ENCODE measurements at places on chromosomes 4 and X.

GRCh38 chr4:56681158-56681852 lies at the start of gene HOPX:
TSS of gene HOPX (minus strand) at chr4:56681296. CDS start at chr4:56657816, 23,480 bp downstream.
- no peak for DNase-seq

- DNase-seq: no peak
Observed at GRCh38 chr4:153620352-153620751, 63.7 kb upstream of the TLR2 start.

DNA sequence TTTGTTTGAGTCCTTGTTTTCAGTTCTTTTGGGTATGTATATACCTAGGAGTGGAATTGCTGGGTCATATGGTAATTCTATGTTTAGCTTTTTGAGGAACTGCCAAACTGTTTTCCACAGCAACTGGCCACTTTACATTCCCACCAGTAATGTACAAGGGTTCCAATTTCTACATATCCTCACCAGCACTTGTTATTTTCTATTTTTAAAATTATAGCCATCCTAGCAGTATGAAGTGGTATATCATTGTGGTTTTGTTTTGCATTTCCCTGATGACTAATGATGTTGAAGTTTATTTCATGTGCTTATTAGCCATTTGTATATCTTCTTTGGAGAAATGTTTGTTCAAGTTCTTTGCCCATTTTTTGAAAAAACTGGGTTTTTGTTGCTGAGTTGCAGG lies 39.6 kb downstream of the TMEM164 start:
- no peak for DNase-seq

- DNase-seq: no peak
Observed at GRCh38 chr4:145703850-145704497, 24.0 kb downstream of the C4orf51 start.

GRCh38 chrX:28638775-28639174 lies 51.5 kb downstream of the IL1RAPL1 start:
- peak; percentile 25 for DNase-seq

DNA sequence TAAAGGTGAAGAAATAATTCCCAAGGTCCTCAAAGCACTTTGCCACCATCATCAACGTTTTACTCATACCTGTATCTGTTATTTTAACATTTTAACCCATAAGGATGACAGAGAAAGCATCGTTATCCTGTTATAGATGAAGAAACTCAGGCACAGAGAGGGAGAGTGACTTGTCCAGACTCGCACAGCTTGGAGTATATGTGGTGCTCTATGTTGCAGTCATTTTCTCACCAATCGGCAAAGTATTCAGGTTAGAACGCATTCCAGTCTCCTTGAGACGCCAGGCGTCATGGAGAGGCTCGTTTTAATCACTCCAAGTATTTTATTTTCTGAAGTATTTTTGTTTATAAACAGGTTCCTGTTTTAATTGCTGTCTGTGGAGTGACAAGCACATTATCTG lies 73.5 kb downstream of the IRF2 start:
- no peak for DNase-seq

GRCh38 chr4:79854856-79855502 lies 218.1 kb downstream of the ANTXR2 start:
- no peak for DNase-seq

GRCh38 chr4:26206339-26206738 lies 114.5 kb upstream of the RBPJ start:
- peak; percentile 68 for DNase-seq

DNA sequence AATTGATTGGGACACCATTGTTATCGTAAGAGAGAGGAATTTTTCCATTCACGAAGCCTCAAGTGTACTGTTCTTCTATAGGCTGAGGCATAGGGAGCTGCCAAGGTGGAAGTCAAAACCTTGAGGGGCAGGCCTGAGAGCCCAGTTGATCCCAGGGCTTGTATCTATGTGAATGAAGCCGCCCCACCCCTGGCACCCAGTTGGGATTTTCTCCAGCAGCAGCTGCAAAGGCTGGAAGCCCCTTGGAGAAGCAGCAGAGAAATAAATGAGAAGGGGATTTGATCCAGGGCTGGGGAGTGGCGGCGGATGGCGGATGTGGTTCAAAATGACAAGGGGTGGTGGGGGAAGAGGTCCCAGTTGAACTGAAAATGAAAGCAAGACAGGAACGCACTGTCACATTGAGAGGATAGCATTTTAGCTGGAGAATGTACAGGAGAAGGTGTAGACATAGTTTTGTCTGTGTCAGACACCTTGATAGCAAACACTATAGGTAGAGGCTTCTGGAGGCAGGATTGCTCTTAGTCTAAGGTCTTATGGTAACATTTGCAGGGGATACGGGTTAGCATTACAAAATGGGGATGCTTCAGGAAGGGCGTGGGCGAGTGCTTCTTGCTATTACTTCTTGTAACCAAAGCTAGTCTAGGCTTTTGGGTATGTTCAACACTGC lies 32.6 kb downstream of the DOCK11 start:
- DNase-seq: no peak

DNA sequence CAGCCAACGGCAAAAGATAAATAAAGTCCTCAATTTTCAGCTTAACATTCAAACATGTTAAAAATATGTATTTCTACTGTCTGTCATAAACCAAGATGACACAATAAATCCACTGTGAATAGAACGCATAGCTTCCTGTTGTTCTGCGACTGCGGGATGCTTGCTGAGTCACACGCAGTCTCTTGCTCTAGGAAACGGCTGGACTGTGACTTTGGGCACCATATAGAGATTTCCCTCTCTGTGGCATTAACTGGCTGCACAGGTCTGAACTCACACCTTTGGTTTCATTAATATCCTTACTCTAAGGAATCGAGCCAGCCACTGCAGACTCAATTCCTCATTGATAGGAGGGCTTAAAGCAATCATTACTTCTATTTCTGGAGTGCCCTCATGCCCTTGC lies 8.4 kb downstream of the BEND4 start:
- DNase-seq: no peak

DNA sequence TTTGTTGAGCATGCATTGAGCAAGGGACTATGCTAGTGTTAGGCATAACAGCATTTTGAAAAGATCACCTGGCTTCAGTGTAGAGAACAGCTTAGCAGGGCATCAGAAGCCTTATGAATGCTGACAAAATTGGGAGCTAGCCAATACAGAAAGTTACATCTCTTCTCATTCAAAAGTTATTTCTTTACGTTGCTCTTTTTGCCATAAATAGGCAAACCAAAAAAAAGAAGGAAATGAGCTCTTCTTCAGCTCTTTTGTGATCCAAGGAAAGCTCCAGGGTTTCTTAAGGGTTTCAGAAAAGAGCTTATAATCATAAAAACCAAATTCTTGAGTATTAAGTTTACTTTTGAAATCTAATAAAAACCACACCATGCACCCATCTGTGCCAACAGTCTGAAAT lies 35.2 kb upstream of the LNX1 start:
- no peak for DNase-seq

DNA sequence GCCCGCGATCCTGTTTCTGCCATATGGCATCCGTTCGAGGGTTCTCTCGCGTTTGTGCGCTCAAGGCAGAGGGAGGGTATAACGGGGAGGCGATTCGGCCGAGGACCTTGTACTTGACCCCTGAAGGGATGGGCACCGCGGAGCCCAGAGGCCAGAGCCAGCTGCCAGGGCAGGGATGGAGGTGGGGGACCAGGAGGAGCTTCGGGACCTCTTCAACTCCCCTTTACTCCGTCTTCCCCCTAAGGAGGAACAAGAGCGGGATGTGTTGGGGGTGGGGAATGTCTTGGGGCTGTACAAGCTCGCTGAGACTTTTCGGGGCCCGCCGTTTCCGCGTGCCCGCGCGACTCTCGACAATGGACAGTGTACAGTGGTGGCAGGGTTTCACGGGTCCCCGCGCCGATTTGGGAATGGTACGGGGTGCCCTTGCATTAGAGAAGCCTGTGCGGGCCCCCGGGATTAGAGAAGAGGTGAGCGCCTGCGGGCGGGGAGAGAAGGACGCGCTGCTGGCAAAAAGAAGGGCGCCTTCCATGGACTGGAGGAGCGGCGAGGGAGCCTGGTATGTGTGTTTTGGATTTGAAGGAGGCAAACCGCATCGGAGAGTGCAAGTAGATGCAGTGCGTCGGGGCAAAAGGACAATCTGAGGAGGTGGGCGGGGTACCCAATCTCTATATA lies 760 bp downstream of the UGT8 start:
- DNase-seq: no peak

DNA sequence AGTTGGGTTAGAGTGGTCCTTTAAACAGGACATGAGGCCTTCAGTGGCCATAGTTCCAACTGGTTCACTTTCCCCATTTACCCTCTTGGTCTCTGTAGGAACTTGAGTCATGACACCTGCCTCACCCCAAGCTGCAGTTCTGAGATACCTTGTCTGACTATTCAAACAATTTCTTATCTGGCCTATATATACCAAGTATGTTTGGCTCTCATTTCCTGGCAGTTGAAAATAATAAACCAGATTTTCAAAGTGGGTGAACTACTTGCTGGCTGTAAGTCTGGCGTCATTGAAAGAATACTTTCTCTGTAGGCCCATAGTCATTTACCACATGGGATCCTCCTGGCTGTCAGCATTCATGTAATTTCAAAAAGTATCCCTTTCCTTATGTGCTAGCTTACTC lies 228.8 kb downstream of the SHROOM3 start:
- no peak for DNase-seq

DNA sequence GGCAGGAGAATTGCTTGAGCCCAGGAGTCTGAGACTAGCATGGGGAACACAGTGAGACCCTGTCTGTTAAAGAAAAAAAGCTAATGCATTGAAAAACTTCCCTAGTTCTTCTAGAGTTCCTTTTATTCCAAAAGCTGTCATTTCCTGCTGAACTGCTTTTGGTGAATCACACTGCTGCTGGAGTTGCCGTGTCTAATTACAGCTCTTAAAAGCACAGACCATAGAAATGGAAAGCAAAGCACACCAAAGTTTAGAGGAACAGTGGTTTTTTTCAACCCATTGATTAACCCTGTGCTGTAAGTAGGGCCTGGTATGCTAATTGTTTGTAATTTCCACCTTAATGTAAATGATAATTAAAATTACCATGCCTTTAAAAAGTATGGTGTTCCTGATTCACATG lies 52.4 kb downstream of the SEPTIN11 start:
- DNase-seq: peak; percentile 69

GRCh38 chr4:31445526-31445925 lies 725.4 kb downstream of the PCDH7 start:
- no peak for DNase-seq

DNA sequence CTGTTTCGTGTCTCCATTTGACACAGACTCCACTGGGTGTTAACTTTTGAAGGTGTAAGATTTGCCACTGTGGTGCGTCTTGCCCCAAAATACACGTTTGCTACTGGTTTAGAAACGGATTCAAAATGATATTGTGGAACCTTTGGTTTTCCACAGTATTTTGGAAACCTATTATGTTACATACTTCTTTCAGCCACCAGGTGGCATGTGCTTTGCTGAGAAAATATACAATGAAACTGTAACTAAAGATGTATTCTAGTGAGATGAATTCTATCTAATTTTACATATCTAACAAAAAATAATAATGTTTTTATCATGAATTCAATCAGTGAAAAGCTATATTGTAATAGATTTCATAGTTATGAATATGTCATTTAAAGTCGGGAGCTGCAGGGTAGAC lies 28.4 kb upstream of the SLITRK4 start:
- DNase-seq: peak; percentile 1

- DNase-seq: no peak
Observed at GRCh38 chrX:140467211-140467610, 37.7 kb downstream of the SOX3 start.

DNA sequence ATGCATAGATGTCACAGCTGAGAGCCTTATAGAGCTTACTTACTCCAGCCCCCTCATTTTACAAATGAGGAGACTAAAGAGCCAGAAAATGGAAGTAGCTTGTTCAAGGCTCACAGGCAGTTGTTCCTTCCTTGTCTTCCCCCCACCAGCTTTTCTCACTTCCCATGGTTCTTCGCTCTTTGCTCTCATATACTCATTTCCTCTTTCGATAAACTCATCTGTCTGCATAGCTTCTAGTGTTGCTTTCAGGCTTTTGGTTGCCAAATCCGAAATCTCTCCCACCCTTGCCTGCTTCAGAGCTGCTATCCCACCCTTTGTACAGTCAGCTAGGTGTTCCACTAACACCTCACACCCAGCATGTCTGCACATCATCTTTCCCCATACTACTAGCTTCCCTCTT lies 25.0 kb upstream of the GJB1 start:
- no peak for DNase-seq

GRCh38 chrX:106874075-106874474 lies 29.1 kb downstream of the RIPPLY1 start:
- no peak for DNase-seq

- no peak for DNase-seq
Observed at GRCh38 chrX:105273326-105273725, 52.8 kb upstream of the TEX13A start.

GRCh38 chrX:28609917-28610613 lies 22.8 kb downstream of the IL1RAPL1 start:
- no peak for DNase-seq

- DNase-seq: no peak
Observed at GRCh38 chr4:85486425-85487086, 11.6 kb downstream of the ARHGAP24 start.

DNA sequence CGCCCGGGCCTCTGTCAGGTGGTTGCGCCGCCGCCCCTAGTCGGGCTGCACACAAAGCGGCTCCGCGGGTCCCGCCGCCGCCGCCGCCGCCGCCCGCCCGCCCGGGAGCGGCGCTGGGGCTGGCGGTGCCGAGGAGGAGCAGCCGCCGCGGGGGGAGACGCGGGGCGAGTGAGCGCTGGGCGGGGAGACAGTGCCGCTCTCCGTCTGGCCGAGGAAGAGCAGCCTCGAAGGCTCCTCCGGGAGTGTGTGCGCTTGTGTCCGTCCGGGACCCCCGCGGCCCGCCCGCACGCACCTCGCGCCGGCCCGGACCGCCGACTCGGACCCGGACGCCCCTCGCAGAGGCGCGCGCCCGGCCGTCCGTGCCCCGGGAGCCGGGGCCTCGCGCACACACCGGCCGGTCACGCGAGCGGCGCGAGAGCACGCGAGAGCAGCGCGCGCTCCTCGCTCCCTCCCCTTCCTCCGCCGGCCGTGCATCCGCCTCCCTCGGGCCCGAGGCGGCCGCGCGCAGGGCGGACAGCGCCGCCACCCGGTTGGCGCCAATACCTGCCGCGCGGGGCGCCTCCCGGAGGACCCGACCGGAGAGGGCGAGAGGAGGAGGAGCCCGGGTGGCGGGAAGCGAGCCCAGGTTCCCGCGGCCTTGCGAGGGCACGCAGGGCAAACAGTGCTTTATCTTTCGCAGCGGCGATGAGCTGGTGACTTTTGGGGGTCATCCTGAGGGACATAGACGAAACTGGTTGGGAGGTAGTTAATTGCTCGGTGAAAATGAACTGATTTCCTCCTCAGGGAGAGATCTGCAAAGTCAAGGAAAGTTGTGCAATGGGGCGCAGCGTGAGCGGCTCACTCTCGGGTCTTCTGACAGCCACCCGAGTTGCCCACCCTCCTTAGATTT lies at the start of gene PDS5A:
TSS of gene PDS5A (minus strand) at position 423 of the 889 bp plus-strand sequence. CDS start 1,334 bp downstream, outside the sequence.
- DNase-seq: peak; percentile 58

GRCh38 chrX:56025872-56026571 lies 206.1 kb upstream of the KLF8 start:
- DNase-seq: no peak

DNA sequence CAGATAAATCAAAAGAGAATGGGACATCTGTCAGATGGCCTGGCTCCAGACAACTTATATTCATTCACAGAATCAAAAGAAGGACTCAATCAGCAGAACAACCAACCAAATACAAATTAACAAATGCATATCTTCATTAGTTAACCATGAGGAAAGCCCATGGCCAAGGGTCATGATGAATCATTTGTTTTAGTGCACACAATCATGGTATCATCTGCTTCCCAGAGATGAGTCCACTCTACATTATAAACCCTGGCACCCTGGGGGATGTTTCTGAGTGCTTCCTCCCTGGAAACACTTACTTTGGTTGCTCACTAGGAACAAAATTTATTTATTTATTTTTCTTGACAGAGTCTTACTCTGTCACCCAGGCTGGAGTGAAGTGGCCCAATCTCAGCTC lies 453.3 kb upstream of the HS3ST1 start:
- DNase-seq: no peak

- DNase-seq: no peak
Observed at GRCh38 chrX:114267142-114267541, 316.7 kb upstream of the HTR2C start.

All from brain microvascular endothelial cell (primary cell).